Substantia nigra (tissue), 51 donors: ENCODE measurements at places on chromosomes 7 and 10.
A peak's percentile ranks its signal among the peaks of the same experiment; 100 is the strongest.

DNA sequence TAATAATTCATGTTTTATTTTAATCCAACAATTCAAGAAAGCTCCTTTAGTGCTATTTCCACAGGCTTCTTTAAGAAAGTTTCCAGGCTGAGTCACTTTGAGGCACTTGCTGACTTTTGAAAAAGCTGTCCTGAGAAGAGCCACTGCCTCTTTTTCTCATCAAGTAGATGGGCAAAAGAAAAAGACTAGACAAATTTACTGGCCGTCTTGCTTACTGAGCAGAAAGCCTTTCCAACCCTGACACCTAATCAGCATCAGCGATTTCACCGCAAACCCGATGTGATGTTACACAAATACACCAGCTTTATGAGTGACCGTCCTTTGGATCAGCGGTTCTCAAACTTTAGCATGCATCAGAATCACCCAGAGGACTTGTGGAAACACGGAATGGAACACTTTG lies 24.3 kb downstream of the CTTNBP2 start:
- no peak for DNase-seq

- no peak for DNase-seq
Observed at GRCh38 chr7:120837599-120837998, 20.3 kb downstream of the TSPAN12 start.

DNA sequence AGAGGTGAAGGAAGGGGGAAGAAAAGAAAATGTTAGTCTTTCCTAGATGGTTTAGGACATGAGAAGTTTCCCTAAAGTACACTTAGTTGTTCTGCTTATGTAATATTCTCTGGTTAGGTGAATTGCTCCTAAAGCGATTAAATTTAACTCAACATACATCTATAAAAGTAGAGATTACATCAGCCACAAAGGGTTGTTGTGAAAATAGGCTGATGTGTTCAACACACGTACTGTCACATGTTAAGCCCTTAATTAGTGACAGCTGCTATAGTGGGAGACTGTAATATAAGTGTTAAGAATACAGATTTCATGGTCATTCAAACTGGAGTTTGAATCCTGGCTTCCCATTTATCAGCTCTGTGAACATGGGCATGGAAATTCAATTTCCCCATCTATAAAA lies 12.8 kb downstream of the HECTD2 start:
- DNase-seq: no peak

DNA sequence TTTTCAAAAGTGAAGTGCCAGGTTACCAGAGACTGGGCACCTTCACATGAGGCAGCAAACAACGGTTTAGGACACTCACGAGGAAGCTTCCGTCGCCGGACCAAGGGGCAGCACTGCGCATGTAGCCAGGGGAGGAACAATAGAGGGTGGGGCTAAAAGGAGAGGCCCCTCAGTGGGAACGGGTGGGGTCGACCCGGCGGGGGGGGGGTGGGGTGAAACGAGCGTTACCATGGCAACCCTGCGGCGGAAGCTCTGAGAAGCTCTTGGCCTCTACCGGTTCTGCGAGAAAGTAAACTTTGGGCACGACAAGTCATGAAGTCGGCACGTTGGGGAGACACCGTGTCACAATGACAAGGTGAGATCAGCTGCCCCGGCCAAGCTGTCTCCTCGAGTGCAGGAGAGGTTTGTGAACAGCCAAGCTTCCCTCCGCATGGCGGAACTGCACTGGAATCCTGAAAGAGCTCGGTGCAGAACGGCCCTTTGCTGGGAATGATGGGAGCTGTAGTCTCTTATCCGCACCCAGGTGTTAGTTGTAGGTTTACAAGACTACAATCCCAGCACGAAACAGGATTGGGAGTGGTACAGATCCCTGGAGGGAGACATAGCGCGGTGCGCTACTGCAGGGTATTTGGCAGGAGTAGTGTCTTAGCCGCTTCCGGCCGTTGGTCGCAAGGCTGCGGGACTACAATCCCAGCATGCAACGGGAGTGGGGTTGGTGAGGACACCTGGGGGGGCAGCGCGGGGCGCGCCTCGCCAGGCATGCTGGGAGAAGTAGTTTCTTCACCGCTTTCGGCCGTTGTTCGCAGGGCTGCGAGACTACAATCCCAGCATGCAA lies 72.8 kb upstream of the ZNF722 start:
- DNase-seq: peak; percentile 90

DNA sequence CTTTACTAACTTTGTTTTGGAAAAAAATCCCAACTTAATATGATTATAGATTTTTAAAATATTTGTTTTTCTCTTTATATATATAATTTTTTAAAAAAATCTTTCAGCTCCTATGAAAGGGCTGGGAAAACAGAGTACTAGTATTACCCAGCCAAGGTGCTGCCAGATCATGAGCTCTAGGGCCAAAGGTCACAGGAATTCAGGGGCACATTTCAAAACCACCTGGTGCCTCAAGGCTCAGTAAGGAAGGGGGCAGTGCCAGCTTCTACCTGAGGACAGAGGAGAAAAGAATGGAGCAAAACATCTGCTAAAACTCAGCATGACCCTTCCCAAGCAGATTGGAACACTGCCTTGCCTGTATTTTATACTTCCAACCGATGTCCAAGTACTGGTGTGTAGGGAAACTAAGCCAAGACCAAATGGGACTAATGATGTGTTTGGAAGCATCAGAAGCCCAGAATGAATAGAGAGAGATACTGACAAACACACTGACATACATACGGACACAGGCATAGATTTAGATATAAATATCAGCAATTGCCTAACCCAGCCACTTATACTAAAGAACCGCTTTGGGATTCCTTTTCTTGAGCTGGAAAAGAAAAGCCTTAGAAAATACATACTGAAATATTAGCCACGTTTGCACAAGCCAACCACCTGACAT lies 667.3 kb downstream of the PARD3 start:
- DNase-seq: no peak

DNA sequence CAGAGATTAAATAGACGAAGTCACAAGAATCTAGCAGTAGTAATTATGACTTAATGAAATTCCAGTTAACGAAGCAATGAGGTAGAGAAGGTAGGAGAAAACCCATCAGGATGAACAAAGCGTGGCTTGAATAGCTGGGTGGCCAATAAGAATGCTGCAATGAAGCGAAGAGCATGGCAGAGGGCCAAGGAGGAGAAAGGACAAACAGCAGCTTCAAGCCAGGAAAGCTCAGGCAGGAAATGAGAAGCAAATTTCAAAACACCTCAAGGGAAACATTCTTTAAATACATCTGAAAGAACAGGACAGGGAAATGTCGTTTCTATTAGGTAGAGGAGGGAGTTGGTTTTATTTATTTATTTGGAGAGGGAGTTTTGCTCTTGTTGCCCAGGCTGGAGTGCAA lies 122.5 kb downstream of the KIAA1217 start:
- DNase-seq: no peak

- no peak for DNase-seq
Observed at GRCh38 chr7:22640269-22640668, 86.7 kb upstream of the IL6 start.

- DNase-seq: no peak
Observed at GRCh38 chr7:139875821-139876241, 46.8 kb downstream of the TBXAS1 start.

GRCh38 chr7:142636751-142637150 lies 112.5 kb upstream of the PRSS1 start:
- DNase-seq: no peak

DNA sequence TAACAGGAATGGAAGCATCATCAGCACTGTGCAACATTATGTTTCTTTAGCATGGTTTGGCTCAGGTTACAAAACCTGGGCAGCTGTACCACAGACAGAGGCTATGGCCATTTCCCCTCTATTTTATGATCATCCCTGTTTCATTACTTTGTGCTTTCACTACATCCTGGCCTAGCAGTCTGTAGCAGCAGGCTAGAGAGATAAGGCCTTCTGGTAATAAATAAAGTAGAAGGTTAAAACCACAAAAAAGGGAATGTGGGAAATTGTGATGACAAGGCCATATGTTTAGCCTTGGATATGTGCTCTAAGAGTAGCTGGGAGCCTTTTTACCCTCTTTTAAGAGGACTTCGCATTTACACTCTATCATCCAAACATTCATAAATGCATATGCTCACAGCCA lies 266.2 kb upstream of the PHF14 start:
- no peak for DNase-seq

DNA sequence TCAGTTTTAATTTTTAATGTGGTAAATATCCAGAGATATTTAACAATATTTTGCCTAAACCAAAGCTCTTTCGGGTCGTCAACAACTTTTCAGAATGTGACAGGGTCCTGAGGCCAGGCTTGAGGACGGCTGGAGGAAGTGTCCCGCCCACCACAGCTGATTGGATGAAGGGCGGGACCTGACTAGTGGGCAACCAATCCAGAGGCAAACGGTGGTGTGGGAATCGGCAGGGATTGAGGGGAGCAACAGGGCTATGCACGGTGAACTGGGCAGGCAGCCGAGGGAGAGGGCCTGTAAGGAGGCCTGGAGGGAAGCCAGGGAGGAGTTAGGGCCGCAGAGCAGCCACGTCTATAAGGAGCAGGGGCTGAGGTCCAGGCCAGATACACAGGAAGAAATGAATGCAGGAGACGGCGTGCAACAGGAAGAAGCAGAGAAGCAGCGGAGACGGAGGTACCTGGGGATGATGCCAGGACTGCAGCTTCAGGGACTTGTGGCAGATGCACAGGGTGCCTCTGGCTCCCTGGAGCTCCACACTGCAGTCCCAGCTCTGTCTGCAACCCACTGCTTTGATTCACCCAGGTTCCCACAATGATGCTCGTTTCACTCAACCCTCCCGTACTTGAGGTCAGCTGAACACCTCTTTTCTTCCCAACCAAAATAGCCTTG lies 46.1 kb upstream of the ZMIZ1 start:
- DNase-seq: no peak

GRCh38 chr7:29397398-29397797 lies 166.2 kb upstream of the PRR15 start:
- DNase-seq: no peak

GRCh38 chr10:114151486-114151885 lies 22.5 kb downstream of the CCDC186 start:
- no peak for DNase-seq

DNA sequence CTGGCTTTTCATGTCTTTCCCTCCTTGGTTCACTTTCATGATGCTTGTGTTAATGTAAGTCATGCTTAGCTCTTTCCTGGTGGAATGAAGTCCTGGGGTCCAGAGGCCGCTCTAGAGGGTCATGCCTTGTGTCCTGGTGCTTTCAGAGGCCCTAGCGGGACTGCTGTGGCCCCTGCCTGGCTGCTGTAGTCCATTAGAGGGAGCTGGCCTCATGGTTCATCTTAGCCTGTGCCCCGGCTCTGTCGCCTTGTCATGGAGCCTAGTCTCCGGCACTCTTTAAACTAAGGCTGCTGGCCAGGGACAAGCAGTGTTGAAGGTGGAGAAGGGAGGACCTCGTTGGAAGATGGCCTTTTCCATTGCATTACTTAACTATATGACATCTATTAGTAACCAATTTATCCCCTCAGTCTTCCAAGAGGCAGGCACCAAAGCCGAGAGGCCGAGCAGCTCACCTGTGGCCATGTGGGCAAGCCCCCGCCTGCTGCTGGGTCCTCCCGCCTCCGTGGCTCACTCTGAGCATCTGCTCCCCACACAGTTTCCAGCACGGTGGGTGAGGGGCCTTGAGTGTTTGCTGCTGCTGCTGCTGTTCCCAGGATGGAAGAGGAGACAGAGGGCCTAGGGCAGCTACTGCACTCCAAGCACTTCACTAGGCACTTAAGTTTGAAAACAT lies 5.0 kb upstream of the NDUFB2 start:
- DNase-seq: no peak

GRCh38 chr7:44142028-44142427 lies 896 bp upstream of the MYL7 start:
- no peak for DNase-seq

- no peak for DNase-seq
Observed at GRCh38 chr7:6165521-6166320, 106.7 kb downstream of the CYTH3 start.

- DNase-seq: no peak
Observed at GRCh38 chr10:13614530-13615332, 28.0 kb downstream of the PRPF18 start.

DNA sequence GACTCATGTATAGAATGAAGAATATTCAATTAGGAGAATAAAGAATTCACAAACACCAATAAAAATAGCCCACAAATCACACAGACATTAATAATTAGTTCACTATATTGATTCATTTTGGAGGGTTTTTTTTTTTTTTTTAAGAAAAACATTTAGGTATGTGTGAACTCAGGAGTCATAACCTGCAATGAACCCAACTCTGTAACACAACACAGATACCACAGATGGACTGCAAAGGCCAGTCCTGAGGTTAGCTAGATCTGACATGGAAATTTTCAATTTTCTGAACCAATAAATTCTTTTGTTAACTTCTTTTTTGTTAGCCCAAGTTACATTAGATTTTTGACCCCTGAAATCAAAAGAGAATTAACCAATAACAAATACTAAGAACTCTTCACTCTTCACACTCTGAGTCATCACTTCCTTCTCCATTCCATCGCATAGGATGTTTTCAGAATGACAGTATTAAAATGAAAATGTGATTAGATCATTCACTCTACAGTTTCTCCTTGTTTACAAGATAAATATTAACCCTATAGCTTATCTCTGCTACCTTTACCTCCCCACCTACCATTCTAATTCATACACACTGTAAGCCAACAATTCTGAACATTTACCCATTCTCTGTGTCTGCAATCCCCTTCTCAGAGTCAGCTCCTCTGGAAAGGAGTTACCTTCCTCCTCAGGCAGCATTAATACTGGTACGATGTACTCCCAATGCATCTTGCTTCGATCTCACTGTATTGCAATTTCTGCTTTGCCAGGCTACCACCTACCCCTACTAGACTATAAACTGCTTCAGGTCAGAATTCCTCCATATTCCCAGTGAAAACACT lies 141.5 kb downstream of the LRRN3 start:
- no peak for DNase-seq

- no peak for DNase-seq
Observed at GRCh38 chr7:46490406-46490805, 569.3 kb upstream of the IGFBP3 start.

- no peak for DNase-seq
Observed at GRCh38 chr10:6306917-6307316, 104.2 kb downstream of the PFKFB3 start.

GRCh38 chr10:30645340-30645827 lies 15.8 kb upstream of the LYZL2 start:
- DNase-seq: no peak

DNA sequence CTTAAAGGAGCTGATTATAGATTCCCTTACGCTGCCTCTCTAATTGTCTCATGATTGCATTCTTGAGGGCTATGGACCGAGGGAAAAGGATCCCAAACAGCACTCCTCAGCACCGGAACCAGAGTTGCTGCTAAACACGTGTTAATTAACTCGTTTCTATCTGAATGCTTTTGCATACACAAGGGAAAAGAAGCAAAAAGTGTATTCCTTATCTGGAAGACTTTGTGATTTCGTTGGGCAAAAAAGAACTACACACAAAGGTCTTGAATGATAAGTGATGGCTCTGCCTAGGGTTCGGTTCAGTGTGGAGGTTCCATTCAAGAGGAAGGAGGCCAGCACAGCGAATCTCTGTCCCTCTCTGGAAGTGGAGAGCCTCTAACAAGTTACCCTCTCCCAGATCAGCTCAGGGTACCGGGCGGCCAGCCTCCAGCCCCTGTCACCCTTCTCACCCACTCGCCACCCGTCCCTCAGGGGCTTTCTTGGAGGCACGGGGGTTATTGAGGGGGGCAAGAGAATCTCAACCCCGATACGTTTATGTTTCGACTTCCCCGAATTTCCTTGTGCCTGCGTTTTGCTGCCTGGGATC lies 515 bp upstream of the SLC4A2 start:
- DNase-seq: no peak

GRCh38 chr10:119908166-119908565 lies 15.6 kb downstream of the SEC23IP start:
- no peak for DNase-seq

GRCh38 chr10:5364374-5364773 lies 392 bp upstream of the UCN3 start:
- DNase-seq: no peak

GRCh38 chr10:927131-927530 lies 4.4 kb downstream of the LARP4B start:
- DNase-seq: no peak
